ENCODE measurements at places on chromosomes 13 and 19.

GRCh38 chr13:59521549-59521948, 642.2 kb downstream of the DIAPH3 start:
- no peak for DNase-seq

DNA sequence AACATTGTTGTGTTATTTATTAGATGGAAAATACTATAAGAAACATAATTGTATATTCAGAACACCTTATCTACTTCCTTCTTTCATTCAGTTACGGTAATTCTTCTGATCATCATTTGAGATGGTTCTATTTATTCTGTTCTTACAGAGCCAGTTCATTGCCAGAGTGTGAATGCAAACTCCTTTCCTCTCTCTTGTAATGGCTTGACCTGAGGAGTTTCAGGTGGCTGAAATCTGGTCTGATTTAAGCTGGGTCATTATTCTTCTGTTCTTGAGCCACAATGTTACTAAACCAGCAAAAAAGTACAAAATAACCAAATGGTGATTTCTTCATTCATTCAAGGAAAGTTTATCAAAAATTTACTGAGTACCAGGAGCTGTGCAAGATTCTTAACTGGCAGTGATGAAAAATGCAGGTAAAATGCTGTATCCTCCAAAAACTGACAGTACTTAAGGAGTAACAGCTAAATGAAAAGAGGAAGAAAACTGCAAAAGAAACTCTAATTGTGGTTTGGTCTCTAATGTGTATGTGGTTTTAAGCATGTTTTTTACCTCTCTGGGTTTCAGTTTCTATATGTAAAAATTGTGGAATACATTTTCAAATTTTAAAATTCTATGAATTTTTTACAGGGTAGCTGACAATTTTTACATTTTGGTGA, 182.4 kb upstream of the UFM1 start:
- DNase-seq = no peak

GRCh38 chr19:17358395-17358794, 18.7 kb downstream of the PLVAP start:
- no peak for DNase-seq

GRCh38 chr19:33686687-33687480, 65.1 kb downstream of the CHST8 start:
- DNase-seq = no peak

GRCh38 chr13:37453246-37453645, 145.3 kb downstream of the POSTN start:
- DNase-seq = no peak

- DNase-seq = no peak
Measured at GRCh38 chr13:100899720-100900316, 225.2 kb upstream of the TMTC4 start.

- DNase-seq = no peak
Measured at GRCh38 chr13:35729926-35730627, 253.6 kb upstream of the MAB21L1 start.

GRCh38 chr13:76223565-76223964, 587.4 kb downstream of the LMO7 start:
- no peak for DNase-seq

- no peak for DNase-seq
Measured at GRCh38 chr19:16527971-16528521, 14.2 kb downstream of the CHERP start.

DNA sequence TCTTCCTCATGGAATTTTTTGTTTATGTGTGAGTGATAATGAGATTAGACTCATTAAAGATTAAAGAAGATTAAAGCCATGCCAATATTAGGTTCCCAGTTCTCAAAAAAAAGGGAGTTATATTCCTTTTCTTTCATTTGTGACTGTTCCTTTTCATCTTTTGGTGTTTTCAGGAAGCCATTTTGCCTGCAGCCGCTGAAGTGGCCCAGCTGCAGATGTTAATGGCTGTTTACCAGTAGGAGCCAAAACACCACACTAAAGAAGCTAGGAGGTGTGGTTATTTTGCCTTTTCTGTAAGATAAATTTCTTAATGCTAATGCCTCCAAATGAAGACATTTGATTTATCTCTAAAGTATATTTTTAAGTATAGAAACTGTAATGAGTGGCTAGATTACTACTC, 36.3 kb downstream of the ITGBL1 start:
- DNase-seq = no peak

DNA sequence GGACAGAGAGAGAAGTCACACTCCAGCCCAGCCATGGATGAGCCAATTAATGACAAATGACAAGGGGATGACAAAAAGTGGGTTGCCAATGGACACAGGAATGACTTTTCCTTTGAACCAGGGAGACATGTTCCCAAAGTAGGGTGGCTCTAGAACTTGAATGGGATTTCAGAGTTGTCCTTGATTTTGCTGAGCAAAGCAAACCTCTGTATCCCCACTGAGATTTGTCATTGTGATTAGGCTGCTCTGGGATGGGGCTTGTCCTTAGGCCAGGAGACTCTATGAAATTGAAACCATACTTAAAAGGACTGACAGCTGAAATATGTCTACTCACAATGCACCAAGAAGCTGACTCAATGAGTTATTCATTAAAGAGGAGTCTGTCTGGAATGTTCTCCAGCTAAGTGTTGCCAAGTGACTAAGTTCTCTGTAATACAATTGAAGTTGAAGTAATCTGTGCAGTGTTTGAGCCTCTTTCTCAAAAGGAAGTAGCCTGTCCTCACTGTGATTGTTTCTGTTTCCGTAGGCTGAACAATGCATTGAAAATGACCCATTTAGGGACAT, 69.0 kb upstream of the PCDH9 start:
- no peak for DNase-seq

DNA sequence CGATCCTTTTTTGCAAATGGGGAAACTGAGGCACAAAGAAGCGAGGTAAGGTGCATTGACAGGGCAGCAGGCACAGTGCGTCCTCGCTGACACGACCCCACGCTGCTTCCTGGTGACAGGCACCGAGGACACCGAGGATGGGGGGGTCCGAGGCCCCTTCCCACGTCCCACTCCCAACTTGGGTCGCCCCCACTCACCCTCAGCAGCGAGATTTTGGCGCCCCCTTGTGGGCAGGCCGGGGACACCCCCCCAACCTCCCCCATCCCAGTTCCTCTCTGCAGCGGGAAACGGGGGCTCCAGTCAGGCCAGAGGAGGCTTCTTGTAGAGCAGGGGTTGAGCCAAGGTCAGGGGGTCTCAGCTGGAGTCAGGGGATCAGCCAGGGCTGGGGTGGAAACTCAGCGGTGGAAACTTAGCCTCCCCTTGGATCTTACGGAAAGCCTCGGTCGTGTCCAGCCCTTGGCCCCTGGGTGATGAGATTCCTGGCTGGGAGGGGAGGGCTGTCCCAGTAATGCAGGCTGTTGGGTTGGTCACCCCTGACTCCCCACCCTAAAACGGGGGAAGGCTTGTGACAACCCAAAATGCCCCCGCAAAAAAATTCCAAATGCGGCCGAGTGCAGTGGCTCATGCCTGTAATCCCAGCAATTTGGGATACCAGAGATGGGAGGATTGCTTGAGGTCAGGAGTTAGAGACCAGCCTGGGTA, 8.2 kb downstream of the SMIM24 start:
- DNase-seq = no peak

DNA sequence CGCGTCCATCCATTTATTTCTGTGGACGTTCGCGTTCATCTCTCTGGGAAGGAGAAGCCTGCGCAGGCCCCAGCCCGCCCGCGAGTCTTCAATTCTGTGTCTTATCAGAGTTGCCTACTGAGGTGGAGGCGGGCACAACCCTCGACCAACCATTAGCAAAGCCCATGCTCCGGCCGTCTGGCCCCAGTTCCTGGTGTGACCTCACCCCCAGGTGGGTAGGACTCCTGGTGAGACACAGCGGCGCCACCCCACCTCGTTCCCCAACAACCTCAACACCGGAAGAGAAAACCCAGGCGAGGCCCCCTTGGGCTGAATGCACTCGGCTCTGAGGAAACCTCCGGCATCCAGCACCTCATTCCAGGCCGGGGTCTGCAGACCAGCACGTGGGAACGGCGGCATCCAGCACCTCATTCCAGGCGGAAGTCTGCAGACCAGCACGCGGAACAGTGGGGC, 14.7 kb downstream of the ZNF787 start:
- DNase-seq = no peak

GRCh38 chr13:79398915-79399314, 7.1 kb downstream of the RBM26 start:
- no peak for DNase-seq

DNA sequence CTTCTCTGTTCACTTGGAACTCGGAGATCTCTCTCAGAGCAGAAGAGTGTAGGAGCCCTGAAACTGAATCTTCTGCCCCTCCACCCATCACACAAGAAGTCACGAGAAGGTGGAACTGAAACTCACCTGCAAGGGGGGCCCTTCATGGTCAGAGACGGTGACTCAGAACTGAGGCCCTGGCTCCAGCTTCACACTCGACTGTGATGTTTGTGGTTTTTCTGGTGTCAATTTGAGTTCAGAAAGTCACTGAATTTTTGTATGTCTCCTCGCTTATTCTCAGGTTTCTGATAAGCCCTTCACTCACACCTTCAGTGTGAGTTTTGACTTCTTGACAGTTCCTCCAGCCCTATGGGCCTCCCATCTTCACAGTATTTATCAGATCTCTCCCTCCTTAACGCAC, 23.1 kb downstream of the SIGLEC5 start:
- DNase-seq = no peak

DNA sequence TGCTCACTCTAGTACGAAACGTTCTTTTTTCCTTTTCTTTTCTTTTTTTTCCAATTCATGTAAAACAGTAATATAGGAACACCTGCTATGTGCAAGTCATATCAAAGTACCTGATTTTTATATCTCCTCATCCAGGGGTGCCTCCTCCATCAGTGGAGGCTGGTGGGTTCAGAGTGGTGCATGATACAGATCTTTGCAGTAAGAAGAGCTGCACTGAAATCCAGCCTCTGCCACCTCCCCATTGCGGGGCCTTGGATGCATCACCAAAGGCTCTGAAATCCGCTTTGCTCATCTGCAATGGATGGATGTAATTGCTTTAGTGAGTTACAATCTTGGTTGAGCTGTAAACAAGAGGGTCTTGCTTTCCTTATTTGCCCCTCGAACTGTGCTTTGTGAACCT, 38.3 kb downstream of the GPR12 start:
- peak; percentile 50 for DNase-seq

Data from nucleus accumbens (tissue), 56 donors.